Kidney (tissue), 22 donors: ENCODE measurements at places on chromosomes 6 and 20.
A peak's percentile ranks its signal among the peaks of the same experiment; 100 is the strongest.

- H3K36me3 ChIP-seq = no peaks in the 10 kb centered on the region
- no peak overlapping the region for H3K27ac ChIP-seq
- no peak overlapping the region for H3K4me3 ChIP-seq
- no peaks in the 10 kb centered on the region for H3K4me1 ChIP-seq
Observed at GRCh38 chr6:21201187-21201586, 392.4 kb upstream of the SOX4 start.

DNA sequence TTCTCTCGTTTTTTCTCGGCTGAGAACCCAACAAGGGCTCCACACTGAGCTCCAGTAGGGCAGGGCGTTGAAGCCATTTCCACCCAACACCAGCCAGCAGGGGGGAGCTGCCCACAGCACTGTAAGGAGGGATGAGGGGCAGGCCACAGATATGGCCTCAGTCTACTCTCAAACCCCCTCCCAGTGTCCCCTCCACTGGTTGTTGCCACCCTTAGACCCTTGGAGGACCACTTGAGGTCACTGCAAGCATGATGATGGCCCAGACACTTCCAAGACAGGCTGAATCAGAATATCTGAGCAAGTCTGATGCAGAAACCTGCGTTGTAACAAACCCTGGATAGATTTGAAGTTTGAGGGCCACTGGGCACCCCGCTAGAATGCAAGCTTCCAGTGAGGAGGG is 217.0 kb upstream of the CST7 start:
- H3K27me3 ChIP-seq = no peaks in the 10 kb centered on the region
- DNase-seq = no peak
- H3K4me1 ChIP-seq = no peaks in the 10 kb centered on the region
- H3K27ac ChIP-seq = no peak overlapping the region
- H3K36me3 ChIP-seq = no peaks in the 10 kb centered on the region

DNA sequence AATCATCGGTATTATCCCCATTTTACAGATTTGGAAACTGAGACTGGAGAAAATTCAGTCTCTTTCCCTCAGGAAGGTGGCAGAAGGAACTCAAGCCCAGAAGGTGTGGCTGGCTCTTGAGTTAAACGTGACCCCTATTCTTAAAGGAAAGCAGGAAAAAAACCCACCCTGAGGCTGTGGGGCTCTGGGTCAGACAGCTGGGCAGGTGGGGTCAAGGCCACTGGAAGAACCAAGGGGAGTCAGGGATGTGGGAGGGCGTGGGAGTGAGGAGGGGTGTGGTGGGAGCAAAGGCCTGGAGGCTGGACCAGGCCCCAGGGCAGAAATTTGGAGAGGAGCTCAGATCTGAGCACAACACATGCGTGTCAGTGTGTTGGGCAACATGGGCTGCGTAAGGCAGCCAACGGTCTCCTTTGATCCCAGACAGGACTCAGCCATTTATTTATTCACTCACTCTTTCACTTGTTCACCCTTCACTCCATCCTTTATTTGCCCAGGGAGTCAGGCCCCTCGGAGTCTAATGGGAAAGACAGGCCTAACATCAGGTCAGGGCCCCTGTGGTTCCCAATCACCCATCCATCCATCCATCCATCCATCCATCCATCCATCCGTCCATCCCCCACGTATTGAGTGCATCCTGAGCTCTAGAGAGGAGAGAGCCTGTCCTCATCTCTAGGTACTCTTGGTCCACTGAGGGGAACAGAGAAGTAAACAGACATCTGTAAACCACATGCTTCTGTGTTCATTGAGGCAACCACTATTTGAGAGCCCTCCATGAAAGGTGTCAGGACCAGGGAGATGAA is 165.0 kb downstream of the VEGFA start:
- no peak overlapping the region for H3K27ac ChIP-seq
- no peaks in the 10 kb centered on the region for H3K27me3 ChIP-seq
- no peaks in the 10 kb centered on the region for H3K36me3 ChIP-seq
- no peaks in the 10 kb centered on the region for H3K4me1 ChIP-seq
- DNase-seq = peak; percentile 24
- H3K4me3 ChIP-seq = no peak overlapping the region

DNA sequence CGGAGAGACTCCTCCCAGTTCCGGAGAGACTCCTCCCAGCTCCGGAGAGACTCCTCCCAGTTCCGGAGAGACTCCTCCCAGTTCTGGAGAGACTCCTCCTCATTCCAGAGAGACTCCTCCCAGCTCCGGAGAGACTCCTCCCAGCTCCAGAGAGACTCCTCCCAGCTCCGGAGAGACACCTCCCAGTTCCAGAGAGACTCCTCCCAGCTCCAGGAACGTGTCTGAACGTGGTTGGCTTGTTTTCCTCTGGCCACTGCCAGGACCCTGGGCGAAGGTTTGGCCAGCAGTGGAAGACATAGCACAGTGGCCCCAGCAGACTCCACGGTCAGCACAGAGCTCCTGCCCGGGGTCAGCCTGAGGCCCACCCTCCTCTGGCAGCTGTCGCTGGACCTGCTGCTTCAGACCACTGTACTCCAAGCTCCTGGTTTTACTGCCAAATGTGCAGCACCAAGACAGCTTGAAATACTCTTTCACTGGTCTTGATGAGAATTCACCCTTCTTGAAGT is 122.3 kb upstream of the AFDN start:
- no peak overlapping the region for H3K4me3 ChIP-seq
- no peaks in the 10 kb centered on the region for H3K36me3 ChIP-seq
- peaks cover 3% of the 10 kb centered on the region for H3K4me1 ChIP-seq
- DNase-seq = no peak
- H3K27me3 ChIP-seq = no peaks in the 10 kb centered on the region

- no peaks in the 10 kb centered on the region for H3K27me3 ChIP-seq
- H3K27ac ChIP-seq = no peak overlapping the region
- H3K36me3 ChIP-seq = no peaks in the 10 kb centered on the region
- no peak for DNase-seq
Observed at GRCh38 chr6:154266560-154267099, 90.0 kb downstream of the IPCEF1 start.

GRCh38 chr20:39849664-39850063 is 839.4 kb downstream of the MAFB start:
- no peaks in the 10 kb centered on the region for H3K27me3 ChIP-seq
- peak overlapping the region; percentile 8 for H3K27ac ChIP-seq
- DNase-seq = peak; percentile 31
- no peaks in the 10 kb centered on the region for H3K4me1 ChIP-seq

DNA sequence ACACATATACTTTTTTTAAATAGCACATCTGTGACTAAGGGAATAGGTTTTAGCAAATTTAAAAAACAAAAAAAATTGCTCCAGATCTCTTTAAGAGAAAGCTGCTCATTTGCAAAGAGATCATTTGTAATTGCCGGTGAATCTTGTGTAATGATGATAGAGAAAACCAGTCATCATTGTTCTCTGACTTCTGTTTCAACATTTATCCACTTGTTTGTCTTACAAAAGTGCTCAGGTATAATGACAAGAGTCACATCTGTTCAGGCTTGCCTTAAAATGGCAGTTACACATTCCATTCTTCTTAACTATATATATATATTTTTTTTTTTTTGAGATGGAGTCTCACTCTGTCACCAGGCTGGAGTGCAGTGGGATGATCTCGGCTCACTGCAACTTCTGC is 165.2 kb downstream of the AIG1 start:
- H3K36me3 ChIP-seq = no peaks in the 10 kb centered on the region
- peaks cover 6% of the 10 kb centered on the region for H3K4me1 ChIP-seq
- H3K4me3 ChIP-seq = no peak overlapping the region
- H3K27ac ChIP-seq = no peak overlapping the region
- H3K27me3 ChIP-seq = no peaks in the 10 kb centered on the region

GRCh38 chr6:94377835-94378234 is 958.5 kb upstream of the EPHA7 start:
- H3K27me3 ChIP-seq = no peaks in the 10 kb centered on the region
- no peaks in the 10 kb centered on the region for H3K36me3 ChIP-seq
- H3K27ac ChIP-seq = no peak overlapping the region
- no peak for DNase-seq
- H3K4me3 ChIP-seq = no peak overlapping the region
- H3K4me1 ChIP-seq = no peaks in the 10 kb centered on the region

- H3K4me3 ChIP-seq = no peak overlapping the region
- H3K36me3 ChIP-seq = no peaks in the 10 kb centered on the region
- H3K27me3 ChIP-seq = no peaks in the 10 kb centered on the region
- H3K27ac ChIP-seq = no peak overlapping the region
- DNase-seq = peak; percentile 74
Observed at GRCh38 chr20:48051794-48052474, 266.7 kb upstream of the SULF2 start.

GRCh38 chr6:120055071-120055470 is 705.5 kb upstream of the MAN1A1 start:
- DNase-seq = no peak
- no peaks in the 10 kb centered on the region for H3K36me3 ChIP-seq
- H3K27ac ChIP-seq = no peak overlapping the region
- no peaks in the 10 kb centered on the region for H3K4me1 ChIP-seq
- no peaks in the 10 kb centered on the region for H3K27me3 ChIP-seq

GRCh38 chr6:40406175-40406574 is 181.0 kb downstream of the LRFN2 start:
- no peaks in the 10 kb centered on the region for H3K27me3 ChIP-seq
- H3K4me1 ChIP-seq = no peaks in the 10 kb centered on the region
- H3K36me3 ChIP-seq = no peaks in the 10 kb centered on the region
- no peak overlapping the region for H3K27ac ChIP-seq

DNA sequence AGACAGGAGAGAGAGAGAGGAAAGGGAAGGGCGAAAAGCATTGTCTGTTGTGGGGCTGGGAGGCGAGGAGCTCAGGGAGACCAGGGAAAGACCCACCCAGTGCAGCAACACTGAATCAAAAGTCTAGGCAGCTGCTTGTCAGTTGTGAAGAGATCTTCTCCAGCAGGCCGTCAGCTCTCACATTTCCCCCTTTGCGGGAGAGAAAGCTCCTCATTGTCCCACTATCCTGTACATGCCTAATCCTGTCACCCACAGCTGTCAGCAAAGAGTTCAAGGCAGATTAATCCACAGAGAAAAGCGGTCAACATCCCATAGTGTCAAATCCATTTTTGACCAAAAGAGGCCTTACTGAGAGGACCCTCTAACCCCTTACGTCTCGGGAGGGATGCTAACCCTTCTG is 27.3 kb downstream of the RNF182 start:
- no peak for DNase-seq
- no peaks in the 10 kb centered on the region for H3K36me3 ChIP-seq
- no peaks in the 10 kb centered on the region for H3K4me1 ChIP-seq
- no peak overlapping the region for H3K27ac ChIP-seq

DNA sequence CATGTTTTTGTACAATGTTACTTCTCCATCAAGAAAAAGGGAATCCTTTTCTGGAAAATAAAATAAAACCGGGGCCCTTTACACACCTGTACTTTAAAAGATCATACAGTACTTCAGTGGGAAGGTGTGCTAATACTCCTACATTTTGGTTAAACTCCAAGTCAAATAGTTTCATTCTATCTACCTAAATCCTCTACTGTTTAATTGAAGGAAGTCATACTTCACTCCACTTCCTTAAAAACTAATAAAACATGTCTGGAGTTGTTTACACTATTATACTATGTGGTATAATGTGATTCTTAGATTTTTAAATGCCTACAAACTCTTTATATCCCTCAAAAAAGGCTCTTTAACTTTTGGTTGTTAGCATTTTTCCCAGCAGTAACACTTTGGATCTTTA is 18.6 kb upstream of the HBS1L start:
- no peak overlapping the region for H3K27ac ChIP-seq
- DNase-seq = no peak
- H3K4me3 ChIP-seq = no peak overlapping the region
- H3K4me1 ChIP-seq = no peaks in the 10 kb centered on the region
- H3K27me3 ChIP-seq = no peaks in the 10 kb centered on the region

DNA sequence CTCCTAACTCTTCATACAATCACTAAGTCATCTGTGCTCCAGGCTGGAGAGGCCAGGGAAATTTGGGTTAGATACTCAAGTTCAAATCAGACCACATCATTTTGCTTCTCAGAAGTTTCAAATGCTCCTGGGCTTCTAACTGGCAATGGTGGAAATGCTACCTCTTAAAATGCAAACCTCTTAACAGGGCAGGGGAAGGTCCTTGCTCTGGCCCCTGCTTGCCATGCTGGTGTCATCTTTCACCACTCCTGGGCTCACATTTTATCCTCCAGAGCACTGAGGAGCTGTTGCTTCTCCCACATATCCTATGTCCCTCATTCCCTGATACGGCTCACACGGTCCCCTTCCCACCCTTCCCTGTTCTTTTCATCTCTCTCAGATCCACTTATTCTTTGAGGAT is 41.8 kb upstream of the NT5E start:
- H3K27ac ChIP-seq = no peak overlapping the region
- H3K27me3 ChIP-seq = no peaks in the 10 kb centered on the region
- H3K4me3 ChIP-seq = no peak overlapping the region

DNA sequence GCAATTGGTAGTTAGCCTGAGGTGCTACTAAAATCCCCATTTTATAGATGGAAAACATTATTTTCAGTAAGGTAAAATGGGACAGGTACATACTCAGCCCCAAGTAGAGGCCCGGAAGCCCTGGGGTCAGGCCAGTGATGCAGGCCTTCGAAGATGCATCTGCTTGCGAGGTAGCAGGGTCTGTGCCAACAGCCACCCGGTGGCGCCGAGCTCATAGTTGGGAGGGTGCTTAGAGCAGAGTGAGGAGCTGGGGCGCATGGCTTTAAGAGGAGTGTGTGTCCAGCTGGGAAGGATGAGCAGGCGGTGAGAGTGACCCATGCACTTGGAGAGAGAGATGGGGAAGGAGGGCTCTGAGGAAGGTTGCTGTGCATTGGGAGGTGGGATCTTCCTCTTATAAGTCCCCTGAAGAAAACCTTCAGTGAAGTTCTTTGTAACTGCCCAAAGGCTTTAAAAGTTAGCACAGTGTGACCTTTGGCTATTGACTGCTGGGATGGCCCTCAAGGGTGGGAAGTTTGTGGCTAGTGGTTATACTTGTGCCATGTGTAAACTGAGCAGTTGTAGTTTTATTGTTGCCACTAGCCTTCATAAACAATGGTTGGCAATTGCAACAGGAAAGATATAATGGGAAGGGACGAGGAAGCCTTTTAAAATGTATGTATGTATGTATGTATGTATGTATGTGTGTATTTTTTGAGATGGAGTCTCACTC is 71.1 kb downstream of the TOX2 start:
- H3K4me1 ChIP-seq = no peaks in the 10 kb centered on the region
- H3K4me3 ChIP-seq = no peak overlapping the region
- no peak for DNase-seq
- H3K27ac ChIP-seq = no peak overlapping the region
